ENCODE measurements at places on chromosomes 6 and 20.

DNA sequence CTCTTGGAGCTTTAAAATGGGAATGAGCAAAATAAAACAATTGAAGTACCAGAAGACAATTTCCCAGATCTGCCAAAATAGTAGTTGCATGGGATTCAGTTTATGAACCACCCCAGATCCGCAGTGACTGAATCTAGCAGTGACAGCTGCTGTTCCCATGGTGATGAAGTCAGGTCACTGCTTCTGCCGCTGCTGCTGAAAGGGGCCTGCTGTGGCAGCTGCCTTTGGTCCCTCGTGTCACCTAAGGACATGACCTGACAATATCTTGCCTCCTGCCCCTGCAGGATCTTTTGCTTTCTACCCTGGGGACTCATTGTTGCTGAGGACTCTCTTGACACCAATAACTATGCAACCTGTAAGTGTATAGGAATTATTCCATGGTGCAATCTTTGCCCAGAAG, 34.3 kb upstream of the OGFRL1 start:
- no peaks in the 10 kb centered on the region for H3K36me3 ChIP-seq
- H3K27ac ChIP-seq: no peak overlapping the region
- no peaks in the 10 kb centered on the region for H3K4me1 ChIP-seq
- H3K27me3 ChIP-seq: peaks cover 5% of the 10 kb centered on the region
- DNase-seq: no peak

DNA sequence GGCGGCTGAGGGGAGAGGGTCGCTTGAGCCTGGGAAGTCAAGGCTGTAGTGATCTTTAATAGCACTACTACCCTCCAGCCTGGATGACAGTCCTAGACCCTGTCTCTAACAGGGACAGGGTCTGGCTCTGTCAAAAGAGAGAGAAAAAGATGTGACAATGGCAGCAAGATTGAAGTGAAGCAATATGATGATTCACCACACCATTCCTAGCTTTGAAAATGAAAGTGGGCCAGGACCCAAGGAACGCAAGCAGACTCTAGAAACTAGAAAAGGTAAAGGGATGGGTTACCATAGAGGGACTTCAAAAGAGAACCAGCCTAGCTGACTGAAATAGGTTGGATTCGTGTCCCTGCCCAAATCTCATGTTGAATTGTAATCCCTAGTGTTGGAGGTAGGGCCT, 426.9 kb downstream of the HTR1B start:
- no peak overlapping the region for H3K4me3 ChIP-seq
- H3K4me1 ChIP-seq: no peaks in the 10 kb centered on the region
- H3K36me3 ChIP-seq: no peaks in the 10 kb centered on the region
- H3K27ac ChIP-seq: no peak overlapping the region
- DNase-seq: no peak
- no peaks in the 10 kb centered on the region for H3K27me3 ChIP-seq

DNA sequence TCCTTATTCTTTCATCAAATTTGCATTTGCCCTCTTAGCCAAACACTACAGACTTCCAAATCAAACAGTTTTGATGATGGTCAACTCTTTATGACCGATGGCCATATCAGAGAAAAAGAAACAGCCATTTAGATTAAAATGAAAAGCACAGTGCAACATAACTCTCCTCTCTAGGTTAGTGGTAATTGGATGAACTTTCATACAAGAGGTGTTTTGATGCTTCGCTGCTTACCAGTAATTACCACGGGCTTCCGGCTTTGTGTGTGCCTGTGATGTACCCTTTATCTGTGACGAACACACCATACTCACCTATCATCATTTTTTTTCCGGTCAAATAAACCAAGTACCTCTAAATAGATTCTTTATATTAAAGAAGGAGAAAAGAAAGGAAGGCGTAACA, 181.8 kb downstream of the FOXA2 start:
- no peak for DNase-seq
- no peak overlapping the region for H3K27ac ChIP-seq
- H3K4me3 ChIP-seq: no peak overlapping the region
- H3K36me3 ChIP-seq: no peaks in the 10 kb centered on the region
- H3K4me1 ChIP-seq: no peaks in the 10 kb centered on the region

GRCh38 chr20:13418263-13419229, 197.5 kb downstream of the ISM1 start:
- no peak overlapping the region for H3K27ac ChIP-seq
- H3K4me3 ChIP-seq: no peak overlapping the region
- H3K36me3 ChIP-seq: peaks cover 7% of the 10 kb centered on the region

DNA sequence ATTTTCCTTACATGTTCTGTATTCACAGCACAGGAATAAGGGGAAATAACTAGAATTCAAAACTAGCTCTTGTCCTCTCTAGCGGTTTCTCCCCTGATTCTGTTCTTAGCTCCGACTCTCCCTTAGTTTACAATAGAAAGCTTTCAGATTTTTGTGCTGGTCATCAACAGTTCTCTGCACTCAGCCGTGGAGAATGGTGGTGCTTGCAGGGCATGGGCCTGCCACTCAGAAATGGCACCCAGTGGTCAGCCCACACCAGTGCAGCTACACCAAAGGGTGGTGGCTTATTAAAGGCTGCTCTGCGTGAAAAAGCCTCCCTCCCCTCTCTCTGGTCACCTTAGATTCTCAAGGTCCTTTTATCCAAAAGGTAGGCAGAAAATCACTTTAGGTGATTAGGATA, 123.5 kb downstream of the SASH1 start:
- no peak for DNase-seq
- H3K27me3 ChIP-seq: peaks cover 24% of the 10 kb centered on the region
- H3K4me3 ChIP-seq: no peak overlapping the region
- no peaks in the 10 kb centered on the region for H3K36me3 ChIP-seq
- no peak overlapping the region for H3K27ac ChIP-seq

- DNase-seq: no peak
- no peaks in the 10 kb centered on the region for H3K4me1 ChIP-seq
- H3K4me3 ChIP-seq: no peak overlapping the region
- H3K36me3 ChIP-seq: no peaks in the 10 kb centered on the region
- peaks cover 67% of the 10 kb centered on the region for H3K27me3 ChIP-seq
- H3K27ac ChIP-seq: no peak overlapping the region
These were observed 33.5 kb downstream of the RPP21 start for GRCh38 chr6:30378290-30378937.

- H3K27ac ChIP-seq: no peak overlapping the region
- H3K36me3 ChIP-seq: no peaks in the 10 kb centered on the region
- no peak for DNase-seq
- no peaks in the 10 kb centered on the region for H3K4me1 ChIP-seq
- H3K4me3 ChIP-seq: no peak overlapping the region
These were observed 12.4 kb upstream of the KCNQ2 start for GRCh38 chr20:63484651-63485403.

GRCh38 chr20:62760856-62761758, 35.2 kb upstream of the MRGBP start:
- H3K27ac ChIP-seq: no peak overlapping the region
- DNase-seq: no peak
- peaks cover 23% of the 10 kb centered on the region for H3K27me3 ChIP-seq
- H3K36me3 ChIP-seq: no peaks in the 10 kb centered on the region

DNA sequence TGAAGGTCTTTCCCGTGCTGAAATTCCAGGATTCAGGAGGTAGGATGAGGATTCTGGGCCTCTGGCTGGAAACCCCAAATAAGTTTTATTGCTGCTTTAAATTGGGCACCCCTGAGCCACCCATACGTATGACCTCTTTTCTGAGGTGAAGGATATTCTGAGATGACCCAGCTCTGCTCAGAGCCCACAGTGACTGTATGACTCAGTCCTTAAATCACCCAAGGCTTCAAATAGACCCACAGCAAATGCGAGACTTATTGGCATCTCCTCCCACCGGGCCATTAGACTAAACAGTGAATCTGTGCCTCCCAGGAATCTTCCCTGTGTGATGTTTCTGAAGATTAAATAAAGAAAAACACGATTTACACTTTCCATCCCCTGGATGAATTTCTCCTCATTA, 9.5 kb downstream of the SIRPG start:
- H3K27ac ChIP-seq: no peak overlapping the region
- DNase-seq: peak; percentile 40
- H3K36me3 ChIP-seq: peaks cover 74% of the 10 kb centered on the region
- H3K4me3 ChIP-seq: no peak overlapping the region
- peaks cover 59% of the 10 kb centered on the region for H3K4me1 ChIP-seq
- no peaks in the 10 kb centered on the region for H3K27me3 ChIP-seq

GRCh38 chr6:89295981-89296380, 19.1 kb downstream of the GABRR2 start:
- H3K27ac ChIP-seq: no peak overlapping the region
- no peaks in the 10 kb centered on the region for H3K27me3 ChIP-seq
- H3K36me3 ChIP-seq: no peaks in the 10 kb centered on the region
- H3K4me1 ChIP-seq: peaks cover 26% of the 10 kb centered on the region
- no peak for DNase-seq
- H3K4me3 ChIP-seq: no peak overlapping the region

GRCh38 chr6:40723967-40724366, 136.8 kb upstream of the LRFN2 start:
- DNase-seq: no peak
- no peaks in the 10 kb centered on the region for H3K36me3 ChIP-seq
- peaks cover 4% of the 10 kb centered on the region for H3K4me1 ChIP-seq
- no peak overlapping the region for H3K4me3 ChIP-seq
- peaks cover 3% of the 10 kb centered on the region for H3K27me3 ChIP-seq

DNA sequence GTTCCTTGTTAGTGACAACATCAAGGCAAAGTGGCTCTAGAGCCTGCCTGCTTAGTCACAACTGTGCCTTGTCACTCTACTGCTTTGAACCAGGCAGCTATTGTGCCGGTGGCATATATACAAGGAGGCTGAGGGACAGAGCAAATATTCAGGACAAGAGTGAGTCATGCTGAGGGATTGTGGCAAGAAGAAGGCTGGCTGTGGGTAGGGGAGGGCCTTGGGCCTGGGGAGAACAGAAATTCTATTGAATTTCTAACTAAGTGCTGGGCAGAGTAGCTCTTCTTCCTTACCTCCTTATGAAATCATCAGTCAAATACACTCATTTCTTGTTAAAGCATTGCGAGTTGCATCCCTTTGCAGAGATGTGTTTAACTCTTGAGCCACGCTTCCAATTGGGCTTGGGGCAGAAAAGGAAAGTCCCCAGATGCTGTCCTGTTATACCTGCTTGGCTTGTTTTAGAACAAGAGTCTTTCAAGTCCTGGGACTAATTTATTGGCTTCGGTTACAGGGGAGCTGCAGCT, 59.7 kb downstream of the PFDN4 start:
- no peak overlapping the region for H3K27ac ChIP-seq
- no peak for DNase-seq
- H3K27me3 ChIP-seq: no peaks in the 10 kb centered on the region

DNA sequence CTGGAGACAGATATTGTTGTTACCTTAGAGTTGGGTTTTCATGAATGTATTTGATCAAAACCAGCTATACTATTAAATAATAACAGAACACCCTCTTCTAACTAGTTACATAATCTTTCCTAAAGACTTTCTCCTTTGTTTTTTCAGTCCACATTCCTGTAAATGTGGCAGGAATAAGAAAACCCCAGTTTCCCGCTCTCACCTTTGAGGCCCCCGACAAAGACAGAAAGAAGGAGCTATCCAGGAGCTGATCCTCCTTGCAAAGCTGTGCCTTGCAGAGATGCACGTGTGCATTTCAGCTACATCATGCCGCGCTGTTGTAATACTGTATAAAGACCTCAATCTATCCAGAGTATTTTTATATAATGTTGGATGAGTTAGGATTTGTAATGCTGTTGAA, 102.7 kb downstream of the SLC22A3 start:
- DNase-seq: no peak
- H3K4me3 ChIP-seq: no peak overlapping the region
- H3K27me3 ChIP-seq: no peaks in the 10 kb centered on the region
- no peaks in the 10 kb centered on the region for H3K4me1 ChIP-seq

- H3K4me3 ChIP-seq: peak overlapping the region; percentile 30
- H3K4me1 ChIP-seq: peaks cover 15% of the 10 kb centered on the region
- DNase-seq: peak; percentile 62
- H3K36me3 ChIP-seq: no peaks in the 10 kb centered on the region
- peaks cover 15% of the 10 kb centered on the region for H3K27me3 ChIP-seq
These were observed 172.4 kb downstream of the ADGB start for GRCh38 chr6:146770965-146771735.

GRCh38 chr6:127686084-127686483, 109.1 kb downstream of the C6orf58 start:
- H3K4me1 ChIP-seq: no peaks in the 10 kb centered on the region
- no peaks in the 10 kb centered on the region for H3K27me3 ChIP-seq
- H3K4me3 ChIP-seq: no peak overlapping the region
- DNase-seq: no peak
- no peak overlapping the region for H3K27ac ChIP-seq

- H3K4me3 ChIP-seq: no peak overlapping the region
- H3K36me3 ChIP-seq: no peaks in the 10 kb centered on the region
- no peak for DNase-seq
- no peak overlapping the region for H3K27ac ChIP-seq
- H3K4me1 ChIP-seq: no peaks in the 10 kb centered on the region
These were observed 203.2 kb downstream of the RPS12 start for GRCh38 chr6:133017581-133017980.

GRCh38 chr6:20876036-20876435, 341.8 kb downstream of the CDKAL1 start:
- no peak overlapping the region for H3K27ac ChIP-seq
- no peaks in the 10 kb centered on the region for H3K27me3 ChIP-seq
- peaks cover 17% of the 10 kb centered on the region for H3K4me1 ChIP-seq
- H3K36me3 ChIP-seq: no peaks in the 10 kb centered on the region
- H3K4me3 ChIP-seq: no peak overlapping the region

- peaks cover 12% of the 10 kb centered on the region for H3K36me3 ChIP-seq
- peak; percentile 75 for DNase-seq
- peaks cover 22% of the 10 kb centered on the region for H3K4me1 ChIP-seq
- H3K27ac ChIP-seq: peak within 1 kb of the TSS; percentile 92
- no peaks in the 10 kb centered on the region for H3K27me3 ChIP-seq
These were observed at the start of gene GMEB2 for GRCh38 chr20:63626424-63627128. Gene GMEB2, minus strand, starts transcription at chr20:63627101. Its CDS starts 7,704 bp downstream, at chr20:63619397.

- peaks cover 24% of the 10 kb centered on the region for H3K36me3 ChIP-seq
- peaks cover 58% of the 10 kb centered on the region for H3K4me1 ChIP-seq
- no peaks in the 10 kb centered on the region for H3K27me3 ChIP-seq
- H3K4me3 ChIP-seq: peak overlapping the region; percentile 45
These were observed 83.4 kb upstream of the ASF1A start for GRCh38 chr6:118810420-118811027.

DNA sequence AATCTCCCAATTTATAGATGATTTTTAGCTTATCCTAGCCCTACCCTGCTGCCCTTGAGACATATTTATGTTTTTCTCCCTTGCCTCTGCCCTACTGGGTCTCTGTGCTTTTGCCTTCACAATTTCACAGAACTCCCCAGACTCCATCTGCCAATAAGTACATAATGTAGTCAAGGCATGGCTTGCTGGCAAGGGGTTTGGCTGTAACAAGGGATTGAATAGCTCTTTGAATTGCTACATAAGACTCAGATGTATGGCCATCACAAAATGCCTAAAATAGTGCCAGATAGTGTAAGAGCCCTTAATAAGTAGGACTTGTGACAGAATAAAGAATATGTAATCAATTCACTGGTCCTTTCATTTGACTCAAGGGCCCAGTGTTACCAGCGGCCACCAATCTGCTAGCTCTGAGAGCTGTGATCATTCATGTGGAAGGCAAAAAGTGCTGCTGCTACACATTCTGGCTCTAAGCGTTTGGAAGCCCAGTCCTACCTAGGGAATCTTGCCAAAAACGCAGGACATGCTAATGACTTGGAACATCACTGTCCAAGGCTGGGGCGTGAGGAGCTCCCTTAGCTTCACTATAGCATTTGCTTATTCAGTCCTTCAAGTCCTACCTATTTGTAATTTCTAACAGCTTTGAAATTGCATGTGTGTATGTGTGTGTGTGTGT, 20.5 kb downstream of the CLVS2 start:
- no peak overlapping the region for H3K27ac ChIP-seq
- H3K4me1 ChIP-seq: no peaks in the 10 kb centered on the region
- H3K36me3 ChIP-seq: no peaks in the 10 kb centered on the region
- H3K4me3 ChIP-seq: no peak overlapping the region
- no peak for DNase-seq

- H3K27ac ChIP-seq: no peak overlapping the region
- no peaks in the 10 kb centered on the region for H3K27me3 ChIP-seq
- H3K4me3 ChIP-seq: no peak overlapping the region
- H3K36me3 ChIP-seq: no peaks in the 10 kb centered on the region
These were observed 539.3 kb upstream of the ID4 start for GRCh38 chr6:19297880-19298279.

All from activated CD8-positive, alpha-beta memory T cell treated with anti-CD3 and anti-CD28 coated beads, Interleukin-2, amount 10 ng/mL, durations not matched to agents 7 days and 5 days (primary cell).